ENCODE measurements at places on chromosomes 11 and 22. TPM values are rescaled to one million over a fixed set of nuclear protein-coding genes. Genes with fewer than 3 reads are reported as not detected.

Gene KCNJ5
- not detected for total RNA-seq

Gene NELL1
- not detected for total RNA-seq

Gene FJX1
- 0.89 TPM for total RNA-seq

Gene RRM1
- 189 TPM for total RNA-seq

Gene CAT
- 26.2 TPM for total RNA-seq
